ENCODE measurements at places on chromosomes 4 and X.

GRCh38 chrX:49876750-49877149, 2.5 kb upstream of the USP27X start:
- DNase-seq = peak; percentile 7

GRCh38 chr4:55612341-55612740, 20.3 kb upstream of the PDCL2 start:
- DNase-seq = no peak

GRCh38 chrX:103155201-103155600, 59.7 kb upstream of the BEX4 start:
- DNase-seq = no peak

DNA sequence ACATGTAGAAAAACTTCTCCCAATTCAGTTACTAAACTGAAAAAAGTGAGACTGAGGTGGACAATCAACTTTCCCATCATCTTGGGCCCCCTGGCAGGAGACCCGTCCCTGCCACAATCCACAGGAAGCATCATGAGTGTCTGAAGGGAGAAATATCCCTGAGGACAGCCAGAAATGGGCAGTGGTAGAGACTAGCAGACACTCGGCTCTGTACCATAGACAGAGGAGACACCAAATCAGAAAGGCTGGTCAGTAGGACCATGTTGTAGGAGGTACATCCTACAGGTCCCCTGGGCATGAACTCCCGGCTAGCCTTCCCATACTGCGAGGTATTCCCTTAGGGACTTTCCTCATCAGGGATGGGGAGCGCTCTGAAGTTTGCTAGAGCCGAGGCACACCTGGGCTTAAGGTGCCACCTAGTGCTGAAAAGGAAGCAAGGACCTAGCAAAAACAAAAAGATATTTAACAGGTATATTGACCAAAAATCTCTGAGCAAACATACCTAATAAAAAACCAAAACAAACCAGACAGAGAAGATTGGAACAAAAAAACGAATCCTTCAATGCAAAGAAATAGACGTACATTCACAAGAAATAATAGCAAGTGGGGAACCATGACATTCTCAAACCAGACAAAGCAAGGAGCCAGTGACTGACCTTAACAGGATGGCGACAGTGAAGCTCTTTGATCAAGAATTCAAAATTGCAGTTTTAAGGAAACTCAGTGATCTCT, 55.6 kb downstream of the HAUS3 start:
- peak; percentile 31 for DNase-seq

GRCh38 chr4:76799140-76799539, 98.8 kb downstream of the SOWAHB start:
- DNase-seq = no peak

DNA sequence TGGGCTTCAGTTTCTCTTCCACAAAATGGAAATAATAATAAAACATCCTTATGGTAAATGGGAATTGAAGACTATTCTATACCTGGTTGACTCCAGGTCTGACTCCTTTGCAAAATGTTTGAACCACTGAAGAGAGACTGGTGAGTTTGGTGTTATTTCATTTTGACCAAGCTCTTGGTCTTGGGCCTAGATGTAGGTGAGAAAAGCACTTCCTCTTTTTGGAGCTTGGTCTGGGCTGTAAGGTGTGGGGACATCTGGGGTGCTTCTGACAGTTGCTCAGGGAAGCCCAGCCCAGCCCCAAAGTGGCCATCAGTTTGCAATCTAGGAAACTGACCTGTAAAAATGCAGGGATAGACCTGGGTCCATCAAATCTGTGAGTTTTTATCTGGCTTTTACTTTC, 26.8 kb upstream of the SOD3 start:
- no peak for DNase-seq

DNA sequence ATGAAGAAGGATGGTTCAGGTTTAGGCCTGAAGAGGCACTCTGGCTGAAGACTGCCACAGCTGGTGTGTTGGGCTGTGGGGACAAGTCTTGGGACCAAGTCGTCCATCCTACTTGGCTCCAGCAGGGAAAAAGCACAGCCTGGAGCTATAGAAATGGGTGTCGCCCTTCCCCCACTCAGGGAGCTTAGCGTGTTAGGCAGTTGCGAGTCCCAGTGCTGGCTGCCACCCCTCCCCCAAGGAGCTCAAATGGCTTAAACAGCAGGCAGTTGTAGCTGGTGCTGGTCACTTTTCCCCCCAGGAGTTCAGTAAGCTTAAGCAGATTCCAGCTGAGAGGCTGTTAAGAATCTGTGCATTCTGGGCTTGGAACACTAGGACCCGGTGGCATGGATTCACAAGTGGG, 319.5 kb upstream of the POF1B start:
- DNase-seq = no peak

DNA sequence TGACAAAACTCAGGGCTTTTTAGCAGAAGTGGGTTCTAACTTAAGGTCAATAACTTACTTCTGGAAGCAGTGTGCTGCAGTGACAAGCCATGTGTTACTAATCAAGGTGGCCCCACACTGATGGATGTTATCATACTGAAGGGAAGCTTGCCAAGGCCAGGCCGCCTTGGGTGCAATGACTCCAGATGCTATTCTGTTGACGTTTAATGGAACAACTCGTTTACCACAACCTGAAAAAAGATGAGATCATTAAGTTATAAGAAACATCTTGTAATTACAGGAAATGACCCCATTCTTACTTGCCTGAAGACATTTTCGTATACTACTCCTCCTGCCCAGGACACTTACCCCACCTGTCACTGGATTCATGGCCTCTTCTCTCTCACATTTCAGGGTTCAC, 38.9 kb upstream of the TMPRSS11D start:
- no peak for DNase-seq

- DNase-seq = no peak
Measured at GRCh38 chrX:107845625-107846024, 20.0 kb downstream of the MID2 start.

DNA sequence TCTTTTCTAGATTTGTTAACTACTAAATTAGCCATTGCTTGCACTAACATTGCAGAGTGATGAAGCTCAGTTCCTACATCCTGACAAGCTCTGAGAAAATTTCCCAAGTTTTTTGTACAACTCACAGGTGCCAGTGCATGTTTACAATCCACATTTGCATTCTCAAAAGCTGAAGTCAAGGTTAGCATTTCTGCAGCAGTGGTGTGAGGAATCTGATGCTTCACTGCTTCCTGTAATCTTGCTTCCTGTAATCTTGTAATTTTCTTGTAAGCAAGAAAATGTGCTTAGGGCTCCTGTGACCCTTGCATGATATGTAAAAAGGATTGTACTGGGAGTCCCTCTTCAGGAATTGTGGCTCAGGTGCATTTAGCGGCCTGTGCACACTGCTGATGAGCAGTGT, 207.4 kb upstream of the CXCL13 start:
- no peak for DNase-seq

DNA sequence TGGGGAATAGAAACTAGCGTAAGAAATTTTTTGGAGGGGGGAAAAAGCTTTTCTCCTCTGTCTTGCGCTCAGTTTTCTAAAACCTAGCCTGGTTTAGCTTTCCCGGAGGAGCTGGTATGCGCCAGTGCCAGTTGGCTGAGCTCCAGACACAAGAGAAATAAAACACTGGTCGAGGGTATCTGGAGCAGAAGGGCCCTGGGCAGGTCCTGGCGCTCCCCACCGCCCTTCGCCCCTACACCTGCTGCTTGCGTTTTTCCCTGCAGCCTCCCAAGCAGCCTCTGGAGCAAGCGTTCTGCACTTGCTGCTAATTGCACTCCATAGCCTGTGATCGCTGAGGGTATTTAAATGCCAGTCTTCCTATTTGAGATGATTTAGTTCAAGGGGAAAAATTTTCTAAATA, 816 bp downstream of the EREG start:
- peak; percentile 64 for DNase-seq

- peak; percentile 42 for DNase-seq
Measured at GRCh38 chr4:110087070-110087708, 111.2 kb downstream of the ELOVL6 start.

DNA sequence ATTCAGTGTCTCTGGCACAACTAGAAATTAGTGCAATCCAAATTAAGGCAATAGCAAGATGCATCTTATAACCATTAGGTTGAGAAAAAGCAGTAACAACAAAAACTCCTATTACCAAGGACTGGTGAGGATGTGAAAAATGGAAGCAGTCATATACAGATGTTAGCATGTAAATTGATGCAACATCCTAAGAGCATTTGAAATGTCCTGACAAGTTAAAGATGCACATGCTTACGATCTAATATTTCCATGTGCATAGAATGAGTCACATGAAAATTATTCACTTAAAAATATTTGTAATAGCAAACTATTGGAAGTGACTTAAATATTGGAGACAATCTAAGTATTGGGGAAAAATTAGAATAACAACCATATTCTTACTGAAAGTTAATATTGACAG, 163.0 kb downstream of the FAM13A start:
- no peak for DNase-seq

Measured in SHP77 (cell line).